ENCODE measurements at places on chromosomes 6 and 20.
A peak's percentile ranks its signal among the peaks of the same experiment; 100 is the strongest.

DNA sequence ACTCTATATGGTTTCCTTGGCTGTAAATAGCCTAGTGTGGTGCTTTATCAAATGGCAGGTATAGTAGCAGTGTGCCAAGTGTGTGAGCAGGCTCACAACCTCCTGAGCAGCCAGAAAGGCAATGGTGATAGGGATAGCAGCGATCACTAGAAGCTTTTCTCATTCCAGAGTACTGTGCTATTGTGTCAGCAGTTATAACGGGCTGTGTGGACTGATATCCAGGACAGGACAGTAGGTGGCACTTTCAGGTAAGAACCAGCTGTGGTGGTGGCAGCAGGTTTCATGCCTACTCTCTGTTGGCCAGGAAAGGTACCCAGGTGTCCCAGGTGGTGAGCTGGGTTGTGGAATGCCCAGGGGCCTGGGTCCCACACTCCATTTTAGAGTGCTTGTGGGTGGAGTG is 448.8 kb upstream of the BTBD3 start:
- DNase-seq = no peak

GRCh38 chr6:169824021-169824420 is 72.6 kb downstream of the ERMARD start:
- DNase-seq = no peak

- DNase-seq = peak; percentile 7
These were observed 24.1 kb downstream of the NPEPL1 start for GRCh38 chr20:58716476-58717277.

- no peak for DNase-seq
These were observed 7.6 kb upstream of the TBC1D20 start for GRCh38 chr20:469746-470490.

- DNase-seq = no peak
These were observed 423.7 kb upstream of the MARCKS start for GRCh38 chr6:113433335-113433991.

- DNase-seq = no peak
These were observed 341.9 kb downstream of the ARHGAP18 start for GRCh38 chr6:129368076-129368475.

- peak; percentile 62 for DNase-seq
These were observed at the start of gene SASH1 for GRCh38 chr6:148342350-148343046. SASH1 (plus strand) TSS chr6:148342838; CDS start chr6:148343068, 230 bp downstream.

GRCh38 chr20:21505161-21505809 is 8.6 kb downstream of the NKX2-2 start:
- no peak for DNase-seq

- no peak for DNase-seq
These were observed 143.8 kb downstream of the SLC16A10 start for GRCh38 chr6:111231090-111231459.

- no peak for DNase-seq
These were observed 97.1 kb upstream of the PTPN1 start for GRCh38 chr20:50413088-50413500.

GRCh38 chr6:80022803-80023202 is 18.4 kb downstream of the TTK start:
- DNase-seq = no peak

GRCh38 chr6:38067263-38067980 is 247.9 kb downstream of the ZFAND3 start:
- DNase-seq = peak; percentile 44

- no peak for DNase-seq
These were observed 26.2 kb upstream of the MLIP start for GRCh38 chr6:54085047-54085446.

DNA sequence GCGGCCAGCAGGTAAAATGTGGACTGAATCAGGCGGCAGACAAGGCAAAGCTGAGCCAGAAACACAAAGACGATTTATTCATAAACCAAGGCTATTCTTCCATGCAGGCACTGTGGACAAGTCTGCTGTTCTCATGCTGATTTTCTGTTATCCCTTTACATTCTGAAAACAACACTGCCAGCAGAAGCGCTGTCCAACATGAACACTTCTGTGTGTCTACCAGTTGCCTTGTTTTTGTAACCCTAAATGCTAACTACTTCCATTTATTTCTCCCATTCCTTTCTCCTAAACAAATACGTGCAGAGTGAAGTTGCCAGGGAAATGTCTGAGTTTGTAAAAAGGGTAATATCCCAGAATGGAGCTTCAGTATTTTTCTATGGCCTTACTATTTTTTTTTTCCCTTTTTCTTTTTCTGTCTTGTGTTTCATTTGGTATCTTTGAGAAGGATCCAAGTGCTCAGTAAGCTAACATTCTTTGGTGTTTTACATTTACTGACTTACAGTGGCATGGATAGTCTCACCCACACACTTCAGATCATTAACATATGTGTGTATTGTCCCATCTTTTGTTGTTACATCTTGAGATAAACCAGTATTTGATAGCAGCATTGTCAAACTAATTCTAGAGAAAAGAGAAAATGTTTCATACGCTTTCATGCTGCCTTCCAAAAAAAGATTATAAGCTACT is 1308.9 kb upstream of the MAP3K7 start:
- no peak for DNase-seq

DNA sequence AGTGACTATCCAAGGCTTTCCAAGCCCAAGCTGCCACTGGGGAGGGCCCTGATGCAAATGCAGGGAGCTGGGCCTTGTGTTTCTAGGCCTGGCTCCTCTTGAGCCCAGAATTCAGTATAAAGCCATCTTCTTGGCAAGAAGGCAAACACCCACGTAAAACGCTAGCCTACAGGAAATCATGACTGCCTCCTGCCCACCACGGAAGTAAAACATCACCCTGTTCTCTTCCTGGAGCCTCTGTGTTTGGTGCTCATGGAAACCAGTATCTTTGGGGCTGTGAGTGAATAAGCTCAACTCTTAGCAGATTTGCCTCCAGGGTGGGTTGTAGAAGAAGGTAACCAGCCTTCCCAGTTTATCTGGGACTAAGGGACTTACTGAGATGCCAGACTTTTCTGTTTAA is 271.0 kb downstream of the ZNF217 start:
- no peak for DNase-seq

GRCh38 chr6:106518748-106519147 is 110.5 kb downstream of the RTN4IP1 start:
- no peak for DNase-seq

GRCh38 chr6:142833054-142833453 is 111.9 kb downstream of the HIVEP2 start:
- DNase-seq = no peak

DNA sequence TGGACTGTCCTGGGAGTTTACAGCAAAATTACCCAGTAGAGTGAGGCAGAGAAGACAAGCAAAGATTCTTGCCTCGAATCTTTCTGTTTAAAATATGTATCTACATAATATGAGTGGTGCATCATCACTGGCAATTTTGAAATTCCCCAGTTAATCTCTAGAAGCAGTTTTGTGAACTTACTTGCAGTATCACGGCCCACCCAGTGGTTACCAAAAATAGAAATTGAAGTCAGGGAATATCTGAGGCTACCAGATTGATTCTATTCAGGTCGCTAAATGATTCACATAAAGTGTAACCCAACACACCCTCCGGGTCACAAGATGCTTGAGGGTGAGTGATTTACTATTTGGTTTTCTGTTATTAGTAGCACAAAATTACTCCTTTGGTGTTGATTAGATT is 111.9 kb downstream of the PPP1R14C start:
- DNase-seq = no peak

DNA sequence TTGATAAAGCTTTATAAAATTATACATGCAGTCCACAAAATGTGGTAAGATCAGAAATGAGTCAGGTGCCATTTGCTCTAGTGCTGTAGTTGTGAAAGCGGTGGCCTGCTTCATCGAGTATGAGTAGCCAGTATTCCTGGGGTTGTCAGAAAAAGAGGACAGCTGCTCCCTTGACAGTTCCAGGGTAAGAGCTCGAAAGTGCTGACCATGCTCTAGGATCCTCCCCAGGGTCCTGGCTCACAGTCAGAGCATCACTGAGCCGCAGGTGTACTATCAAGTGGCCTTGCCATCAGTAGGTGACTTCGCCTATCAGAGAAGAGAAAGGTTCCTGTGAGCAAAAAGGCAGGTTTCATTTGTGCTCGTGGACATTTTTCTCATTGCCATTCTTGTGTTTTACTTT is 3.6 kb downstream of the BTBD3 start:
- DNase-seq = no peak

GRCh38 chr6:130223508-130223907 is 757 bp upstream of the SAMD3 start:
- DNase-seq = no peak
